ENCODE measurements at places on chromosomes 13 and 19.

- peak; percentile 71 for DNase-seq
Measured at GRCh38 chr19:6216996-6217751, 62.6 kb downstream of the MLLT1 start.

- no peak for DNase-seq
Measured at GRCh38 chr19:14203177-14203576, 2.8 kb downstream of the ADGRL1 start.

DNA sequence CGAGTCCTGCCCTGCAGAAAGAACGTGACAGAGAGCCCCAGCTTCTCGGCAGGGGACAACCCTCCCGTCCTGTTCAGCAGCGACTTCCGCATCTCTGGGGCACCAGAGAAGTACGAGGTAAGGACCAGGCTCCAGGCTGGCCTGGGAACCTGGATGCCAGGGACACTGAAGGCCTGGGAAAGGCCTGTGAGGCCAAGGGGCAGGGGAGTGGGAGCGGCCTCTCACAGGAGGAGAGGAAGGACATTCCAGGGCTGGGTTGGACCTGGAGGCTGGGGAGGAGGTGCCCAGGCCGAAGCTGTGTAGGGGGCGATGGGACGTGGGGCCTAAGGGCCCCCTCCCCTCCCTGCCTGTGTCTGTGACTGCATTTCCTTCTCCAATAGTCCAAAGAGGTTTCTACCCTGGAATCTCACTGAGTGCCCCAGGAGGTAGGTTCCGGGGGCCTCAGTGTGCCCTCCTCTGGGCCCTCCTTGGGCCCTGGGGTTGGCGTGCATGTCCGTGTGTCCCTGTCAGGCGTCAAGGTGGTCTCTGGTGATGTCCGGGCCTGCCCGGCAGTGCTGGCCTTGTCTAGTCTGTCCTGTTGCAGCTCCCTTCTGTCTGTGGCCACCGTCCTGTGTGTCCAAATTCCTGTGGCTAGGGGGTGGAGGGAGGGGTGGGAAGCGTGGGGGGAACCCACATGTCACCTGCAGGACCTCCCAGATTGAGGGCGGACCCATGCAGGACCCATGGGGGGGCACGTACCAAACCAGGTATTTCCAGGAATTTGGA lies 16.9 kb upstream of the CD22 start:
- DNase-seq, result no peak

DNA sequence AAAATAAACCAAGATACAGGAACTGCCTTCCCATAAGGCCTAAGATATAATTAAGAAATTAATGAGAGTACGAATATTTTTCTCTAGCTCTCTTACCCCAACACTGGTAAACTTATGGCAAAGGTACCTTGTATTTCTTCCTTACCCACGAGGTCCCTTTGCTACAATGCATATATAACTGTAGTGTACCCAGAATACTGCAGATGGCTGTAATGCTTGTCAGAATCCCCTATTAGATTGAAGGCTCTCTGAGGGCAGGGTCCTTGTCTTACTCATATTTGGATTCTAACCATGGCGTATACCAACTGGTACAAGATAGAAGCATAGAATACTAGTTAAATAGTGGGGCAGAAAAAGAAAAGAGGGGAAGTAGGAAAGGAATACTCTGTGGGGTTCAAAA lies 15.1 kb downstream of the SLC25A30 start:
- no peak for DNase-seq

GRCh38 chr13:39959497-39960144 lies 304.2 kb downstream of the COG6 start:
- DNase-seq, result no peak

DNA sequence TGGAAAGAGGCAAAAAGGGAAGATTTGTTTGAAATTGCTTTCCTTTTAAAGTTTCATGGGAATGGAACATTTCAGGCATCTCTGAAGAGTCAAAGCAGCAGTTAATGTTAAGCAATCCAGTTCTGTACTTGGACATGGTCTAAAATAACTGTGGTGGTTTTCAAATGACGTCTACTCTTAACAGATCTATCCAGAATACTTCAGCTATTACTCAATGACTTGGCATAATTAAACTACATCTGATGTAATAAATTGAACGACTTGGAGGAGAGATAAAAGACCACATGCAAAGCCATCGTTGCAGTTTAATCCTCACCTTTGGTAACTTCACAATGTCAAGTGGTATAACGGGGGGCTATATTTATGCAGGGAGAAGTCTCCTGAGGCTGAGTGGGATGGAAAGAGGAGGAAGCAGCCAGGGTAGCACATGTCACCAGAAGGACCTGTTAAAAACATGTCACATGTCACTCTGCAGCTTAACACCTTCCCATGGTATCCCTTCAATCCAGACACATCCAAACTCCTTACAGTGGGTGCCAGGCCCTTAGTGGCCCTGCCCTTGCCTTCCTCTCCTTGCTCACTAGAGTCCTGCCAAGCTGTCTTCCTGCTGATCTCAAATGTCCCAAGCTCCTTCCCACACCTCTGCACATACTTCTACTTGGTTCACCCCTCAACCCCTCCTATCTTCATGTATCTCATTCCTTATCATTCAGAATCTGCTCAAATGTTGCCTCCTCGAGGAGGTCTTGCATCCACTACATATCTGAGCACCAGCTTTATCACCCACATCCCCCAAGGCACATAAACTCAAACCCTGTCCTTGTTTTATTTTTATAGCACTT lies 327.8 kb downstream of the SUCLA2 start:
- peak; percentile 94 for DNase-seq

GRCh38 chr13:29593605-29594297 lies 1.7 kb downstream of the SLC7A1 start:
- no peak for DNase-seq

- DNase-seq, result no peak
Measured at GRCh38 chr13:95137096-95137495, 164.2 kb downstream of the ABCC4 start.

- no peak for DNase-seq
Measured at GRCh38 chr13:32663660-32664059, 77.4 kb downstream of the PDS5B start.

- peak; percentile 95 for DNase-seq
Measured at GRCh38 chr13:98254513-98254912, 77.4 kb upstream of the RNF113B start.

- peak; percentile 4 for DNase-seq
Measured at GRCh38 chr13:66040506-66040905, 1189.6 kb downstream of the PCDH9 start.

DNA sequence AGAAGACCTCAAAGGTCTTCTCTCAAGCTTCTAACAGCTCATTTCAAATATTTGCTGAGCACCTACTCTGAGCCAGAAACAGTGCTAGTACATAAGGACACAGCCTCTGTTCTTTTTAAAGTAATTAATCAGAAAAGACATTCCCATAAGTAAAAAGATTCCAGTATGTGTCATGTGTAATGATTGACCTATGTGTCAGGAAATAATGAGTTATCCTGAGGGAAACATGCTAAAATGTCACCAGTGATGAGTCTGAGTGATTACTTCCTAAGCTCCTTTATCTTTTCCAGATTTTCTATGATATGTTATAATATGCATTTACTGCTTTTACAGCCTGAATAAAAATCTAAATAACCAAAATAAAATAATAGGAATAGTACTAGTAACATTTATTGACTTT lies 107.6 kb downstream of the SLC25A15 start:
- no peak for DNase-seq

DNA sequence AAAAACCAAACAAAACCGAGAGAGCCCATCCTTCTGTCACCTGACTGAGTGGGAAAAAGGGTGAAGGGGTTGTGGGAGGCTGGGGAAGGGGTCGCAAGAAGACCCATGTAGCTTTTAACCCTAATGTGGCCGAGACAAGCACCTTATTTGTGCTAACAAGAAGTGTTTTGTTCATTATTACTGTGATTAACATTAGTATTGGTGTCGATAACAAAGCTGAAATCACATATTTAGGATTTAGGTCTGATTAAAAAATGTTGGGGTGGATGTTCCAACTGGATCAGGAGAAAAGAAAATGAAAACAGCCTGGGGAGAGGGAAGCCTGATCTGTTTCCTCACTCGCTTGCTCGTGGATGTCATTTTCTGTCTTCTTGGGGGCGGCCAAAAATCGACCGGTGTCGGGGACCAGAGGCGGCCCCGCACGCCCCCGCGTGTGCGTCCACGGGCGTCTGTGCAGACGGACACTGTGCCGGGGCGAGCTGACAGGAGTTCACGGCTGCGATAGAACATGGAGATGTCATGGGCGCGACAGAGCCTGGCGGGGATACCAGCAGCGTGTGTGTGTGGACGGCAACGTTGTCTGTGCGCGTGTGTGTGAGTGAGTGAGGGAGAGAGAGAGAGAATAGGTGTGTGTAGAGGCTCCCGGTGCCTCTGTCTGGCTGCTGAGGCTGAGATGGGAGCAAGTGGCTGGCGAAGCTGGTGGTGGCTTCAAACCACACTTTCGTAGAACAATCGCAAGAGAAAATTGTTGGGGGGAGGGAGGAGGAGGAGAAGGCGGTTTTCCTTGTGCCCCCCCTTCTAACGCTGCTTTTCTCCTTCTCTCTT lies 29.1 kb downstream of the NFIX start:
- DNase-seq, result no peak

- no peak for DNase-seq
Measured at GRCh38 chr19:49084206-49085019, 838 bp upstream of the SNRNP70 start.

DNA sequence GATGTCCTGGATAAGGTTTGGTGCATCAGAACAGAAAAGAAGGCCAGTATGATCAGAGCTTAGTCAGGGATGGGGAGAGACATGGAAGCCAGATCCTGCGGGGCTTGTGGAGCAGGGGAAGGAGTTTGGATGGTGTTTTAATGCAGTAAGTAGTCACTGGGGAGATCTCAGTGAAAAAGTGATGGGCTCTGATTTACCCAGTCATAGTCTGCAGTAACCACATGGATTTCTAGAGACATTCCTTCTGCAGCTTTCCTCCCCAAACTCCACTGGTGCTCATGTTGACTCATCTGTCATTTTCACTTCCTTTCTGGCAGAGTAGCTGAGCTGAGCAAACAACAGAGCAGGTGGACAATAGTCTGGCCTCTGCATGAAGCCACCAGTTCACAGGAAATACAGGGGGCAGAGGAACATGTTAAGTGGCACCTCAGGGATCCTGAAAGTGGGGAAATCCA lies 144.1 kb downstream of the DPF1 start:
- peak; percentile 91 for DNase-seq

GRCh38 chr19:41172297-41173164 lies 20.5 kb upstream of the CYP2S1 start:
- no peak for DNase-seq

DNA sequence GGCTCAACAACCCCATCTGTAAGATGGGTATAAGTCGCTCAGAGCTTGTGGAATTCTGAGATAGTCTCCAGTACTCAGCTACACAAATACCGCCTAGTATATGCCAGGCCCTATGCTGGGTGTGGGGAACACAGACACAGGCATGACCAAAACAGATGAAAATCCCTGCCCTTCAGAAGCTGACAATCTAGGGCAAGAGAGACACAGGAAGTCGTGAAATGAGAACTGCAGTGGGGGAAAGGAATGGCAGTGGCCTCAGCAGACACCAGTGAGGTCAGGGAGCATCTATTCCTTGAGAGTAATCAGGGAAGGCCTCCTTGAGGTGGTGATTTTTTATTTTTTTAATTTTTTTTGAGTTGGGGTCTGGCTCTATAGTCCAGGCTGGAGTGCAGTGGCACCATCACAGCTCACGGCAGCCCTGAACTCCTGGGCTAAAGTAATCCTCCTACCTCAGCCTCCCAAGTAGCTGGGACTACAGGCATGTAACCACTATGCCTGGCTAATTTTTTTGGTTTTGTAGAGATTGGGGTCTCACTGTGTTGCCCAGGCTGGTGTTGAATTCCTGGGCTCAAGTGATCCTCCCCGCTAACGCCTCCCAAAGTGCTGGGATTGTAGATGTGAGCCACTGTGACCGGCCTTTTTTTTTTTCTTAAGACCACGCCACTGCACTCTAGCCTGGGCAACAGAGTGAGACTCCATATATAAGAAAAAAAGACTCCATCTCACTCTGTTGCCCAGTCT lies 3.2 kb downstream of the TMIGD2 start:
- no peak for DNase-seq

GRCh38 chr19:52786078-52786463 lies 520 bp downstream of the ZNF600 start:
- no peak for DNase-seq

DNA sequence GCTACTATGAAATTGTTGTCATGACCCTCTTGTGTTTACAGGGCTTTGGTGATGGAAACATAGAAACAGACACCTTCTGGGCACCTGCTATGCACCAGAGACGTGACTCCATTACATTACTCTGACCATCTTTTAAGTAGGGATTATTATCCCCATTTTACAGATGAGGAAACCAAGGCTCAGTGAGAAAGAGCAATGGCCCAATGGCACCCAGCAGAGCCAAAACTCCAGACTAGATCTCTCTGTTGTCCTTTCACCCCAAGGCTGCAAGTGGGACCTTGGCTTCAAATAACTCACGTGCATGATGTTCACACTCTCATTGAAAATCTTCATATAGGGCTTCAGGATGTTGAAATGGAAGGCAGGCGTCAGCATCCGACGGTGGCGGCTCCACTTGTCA lies 5.9 kb downstream of the CYP4F2 start:
- no peak for DNase-seq

- no peak for DNase-seq
Measured at GRCh38 chr19:16289594-16289993, 35.0 kb upstream of the KLF2 start.

GRCh38 chr19:47351548-47351947 lies 2.4 kb downstream of the DHX34 start:
- peak; percentile 9 for DNase-seq

DNA sequence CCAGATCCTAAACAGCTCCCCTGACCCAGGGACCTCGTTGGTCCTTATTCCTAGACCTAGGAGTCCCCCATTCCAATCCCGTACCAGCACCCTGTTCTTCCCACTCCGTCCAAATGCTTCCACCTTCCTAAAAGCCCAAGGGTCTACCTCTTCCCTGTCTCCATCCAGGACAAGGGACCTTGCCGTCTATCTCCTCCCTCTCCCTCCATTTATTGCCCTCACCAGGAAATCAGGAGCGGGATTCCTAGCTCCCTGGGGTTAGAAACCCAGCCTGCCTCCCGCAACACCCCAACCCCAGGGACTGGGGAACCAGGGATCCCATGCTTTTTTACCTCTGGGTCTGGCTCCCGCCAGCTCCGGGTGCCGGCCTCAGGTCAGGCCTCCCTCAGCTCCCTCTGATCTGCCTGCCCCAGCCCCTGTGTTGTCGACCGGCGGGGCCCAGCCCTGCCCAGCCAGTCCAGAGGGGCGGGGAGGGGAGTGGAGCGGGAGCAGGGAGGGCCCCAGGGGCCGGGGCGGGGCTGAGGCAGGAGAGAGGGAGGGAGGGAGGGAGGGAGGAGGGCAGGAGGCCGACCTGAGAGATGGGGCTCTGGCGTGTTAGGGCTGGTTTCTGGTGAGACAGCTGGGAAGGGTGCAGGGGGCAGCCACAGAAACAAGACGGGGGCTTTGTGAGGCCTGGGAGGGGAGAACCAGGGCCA lies at the start of gene B3GNT8:
TSS of gene B3GNT8 (minus strand) at position 423 of the 695 bp plus-strand sequence. CDS start 596 bp downstream, outside the sequence.
- peak; percentile 51 for DNase-seq

- peak; percentile 20 for DNase-seq
Measured at GRCh38 chr13:71935166-71935840, 68.3 kb upstream of the DACH1 start.

GRCh38 chr19:17772172-17772571 lies 20.9 kb downstream of the FCHO1 start:
- no peak for DNase-seq

- no peak for DNase-seq
Measured at GRCh38 chr19:56988299-56988698, 131.5 kb upstream of the USP29 start.

- no peak for DNase-seq
Measured at GRCh38 chr19:33048806-33049676, 15.6 kb downstream of the RHPN2 start.
